Stimulated activated CD8-positive, alpha-beta memory T cell treated with anti-CD3 and anti-CD28 coated beads, Interleukin-4, amount 100 ng/mL, for 1 hour (primary cell): ENCODE measurements at places on chromosomes 11 and 22.

- DNase-seq: no peak
Measured at GRCh38 chr11:129998107-129998506, 4.5 kb downstream of the PRDM10 start.

DNA sequence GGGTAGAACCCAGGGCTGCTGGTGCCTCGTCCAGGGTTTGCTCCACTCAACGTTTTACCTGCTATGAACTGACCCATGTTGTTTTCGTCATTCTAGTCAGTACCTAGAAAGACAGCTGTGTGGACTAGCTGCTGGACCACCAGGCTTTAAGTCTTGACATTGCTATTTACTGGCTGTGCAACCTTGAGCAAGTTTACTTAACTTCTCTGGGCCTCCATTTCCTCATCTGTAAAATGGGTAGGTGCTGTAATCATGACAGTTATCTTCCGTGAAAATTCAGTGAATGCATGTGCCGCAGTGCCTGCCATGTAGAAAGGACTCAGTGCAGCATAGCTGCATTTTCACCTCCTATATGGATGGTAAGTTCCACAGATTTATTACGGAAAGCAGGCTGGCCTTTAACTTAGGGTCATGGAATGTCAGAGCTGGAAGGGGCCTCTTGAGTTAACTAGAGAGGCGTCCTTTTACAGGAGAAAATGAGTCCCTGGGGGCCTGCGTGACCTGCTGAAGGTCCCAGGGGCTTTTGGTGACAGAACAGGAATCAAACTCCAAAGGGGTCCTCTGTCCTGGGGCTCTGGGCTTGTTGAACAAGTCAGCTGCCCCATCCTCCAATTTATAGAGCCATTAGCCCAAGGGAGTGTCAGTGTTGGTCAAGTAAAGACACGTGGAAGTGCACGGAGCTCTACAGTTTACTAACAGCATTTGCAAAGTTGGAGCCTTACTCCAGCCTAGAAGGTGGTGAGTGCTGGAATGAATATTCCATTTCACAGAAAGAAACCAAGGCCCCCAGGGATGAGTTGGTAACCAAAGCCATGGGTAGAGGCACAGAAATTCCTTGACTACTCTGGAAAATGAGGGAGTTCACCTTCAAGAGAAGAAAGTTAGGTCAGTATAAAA lies 12.0 kb upstream of the MALAT1 start:
- no peak for DNase-seq

- DNase-seq: no peak
Measured at GRCh38 chr11:134406264-134407185, 5.5 kb downstream of the B3GAT1 start.

GRCh38 chr11:120054753-120055045 lies 83.2 kb downstream of the TRIM29 start:
- no peak for DNase-seq

- no peak for DNase-seq
Measured at GRCh38 chr11:67351275-67352005, 1.9 kb downstream of the POLD4 start.

DNA sequence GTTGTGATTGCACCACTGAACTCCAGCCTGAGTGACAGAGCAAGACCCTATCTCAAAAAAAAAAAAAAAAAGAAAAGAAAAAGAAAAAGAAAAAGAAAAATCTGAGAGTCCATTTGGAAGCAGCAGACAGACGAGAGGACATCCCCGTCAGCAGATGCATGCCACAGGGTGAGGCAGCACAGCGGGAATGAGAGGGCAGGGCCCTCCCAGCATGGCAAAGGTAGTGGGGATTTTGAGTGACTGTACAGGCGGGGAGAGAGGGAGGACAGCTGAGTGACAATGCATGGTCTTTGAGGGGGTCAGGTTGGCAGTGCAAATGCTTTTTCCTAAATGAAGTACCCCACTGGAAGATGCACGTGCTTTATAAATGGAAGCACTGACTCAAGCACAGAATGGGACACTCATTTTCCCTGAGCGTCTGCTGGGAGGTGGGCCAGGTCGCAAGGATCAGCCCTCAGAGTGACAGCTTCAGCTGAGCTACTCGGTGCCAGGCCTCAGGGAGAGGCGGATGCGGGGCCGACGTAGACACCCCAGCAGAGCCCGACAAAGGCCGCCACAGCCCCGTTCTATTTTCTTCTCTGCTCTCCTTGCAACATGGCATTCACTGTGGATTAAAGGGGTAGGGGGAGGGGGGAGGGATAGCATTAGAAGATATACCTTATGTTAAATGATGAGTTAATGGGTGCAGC lies 113.5 kb downstream of the SHANK2 start:
- DNase-seq: no peak

DNA sequence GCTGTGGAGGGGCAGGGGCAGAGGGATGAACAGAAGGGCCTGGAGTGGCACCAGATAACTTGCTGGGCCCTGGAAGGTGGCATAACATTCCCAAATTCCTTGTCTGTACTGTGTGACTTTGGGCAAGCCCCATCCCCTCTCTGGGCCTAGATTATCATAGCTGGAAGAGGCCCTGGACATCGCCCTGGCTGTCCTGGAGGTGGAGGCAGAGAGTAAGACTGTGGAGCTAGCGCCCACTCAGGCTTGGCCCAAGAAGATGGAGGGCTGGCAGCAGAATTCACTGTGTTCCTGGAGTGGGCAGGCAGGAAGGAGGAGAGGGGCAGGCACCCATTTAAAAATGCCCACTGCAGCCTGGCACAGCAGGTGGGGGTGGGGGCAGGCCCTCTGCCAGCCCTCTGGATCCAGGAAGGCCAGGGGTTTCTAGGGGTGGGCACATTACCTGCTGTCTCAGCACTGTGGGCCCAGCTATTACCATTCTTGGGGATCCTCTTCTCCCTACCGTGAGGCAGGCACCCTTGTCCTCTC lies 22.6 kb downstream of the ARHGEF17 start:
- DNase-seq: no peak

GRCh38 chr11:10436224-10436623 lies 18.8 kb upstream of the AMPD3 start:
- no peak for DNase-seq

DNA sequence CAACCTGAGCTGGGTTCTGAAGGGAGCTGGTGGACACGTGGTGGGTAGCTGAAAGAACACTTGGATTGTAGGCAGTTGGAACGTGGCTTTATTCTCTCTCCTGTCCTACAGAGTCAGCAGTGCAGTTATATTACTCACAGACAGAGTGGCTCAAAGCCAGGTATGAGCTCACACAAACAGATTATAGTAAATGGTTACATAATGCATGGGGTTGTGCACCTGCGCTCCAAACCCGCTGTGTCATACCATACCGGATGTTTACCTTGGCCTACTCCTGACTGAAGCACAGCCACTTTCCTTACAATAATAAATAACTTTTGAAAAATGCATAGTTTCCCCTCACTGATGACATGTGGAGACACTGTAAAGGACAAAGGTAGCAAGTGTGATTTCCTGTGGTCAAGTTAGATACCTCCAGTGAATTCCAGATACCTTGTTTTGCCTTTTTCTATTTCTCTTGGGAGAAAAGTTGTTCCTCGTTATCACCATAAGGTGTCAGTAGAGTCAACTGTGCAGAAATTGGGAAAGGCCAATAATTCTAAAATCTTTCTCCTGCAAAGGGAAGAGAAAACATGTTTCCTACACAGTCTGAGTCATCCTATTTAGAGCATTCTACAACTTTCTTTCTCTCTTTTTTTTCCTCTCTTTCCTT lies 13.5 kb downstream of the MS4A6A start:
- DNase-seq: no peak

- DNase-seq: no peak
Measured at GRCh38 chr22:27919942-27920755, 1.1 kb upstream of the PITPNB start.

DNA sequence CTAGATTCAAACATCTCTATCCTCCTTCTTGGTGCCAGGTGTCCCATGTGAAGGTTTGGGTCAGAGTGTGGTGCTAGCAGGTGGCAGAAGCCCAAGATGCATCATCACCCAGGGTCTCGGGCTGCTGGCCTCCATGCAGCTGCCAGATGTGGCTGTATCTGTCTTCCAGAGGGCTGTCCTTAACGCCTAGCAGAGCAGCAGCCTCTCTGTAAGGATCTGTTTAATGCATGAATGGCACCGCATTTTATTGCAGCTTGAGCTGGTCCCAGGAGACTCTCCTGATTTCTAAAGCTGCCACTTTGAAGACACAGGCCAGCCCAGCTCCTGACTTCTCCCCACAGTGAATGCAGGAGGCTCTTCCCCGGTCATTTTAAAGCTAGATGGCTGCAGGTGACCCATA lies 26.3 kb downstream of the SLC1A2 start:
- no peak for DNase-seq

- no peak for DNase-seq
Measured at GRCh38 chr11:1326435-1327063, 17.1 kb upstream of the TOLLIP start.

DNA sequence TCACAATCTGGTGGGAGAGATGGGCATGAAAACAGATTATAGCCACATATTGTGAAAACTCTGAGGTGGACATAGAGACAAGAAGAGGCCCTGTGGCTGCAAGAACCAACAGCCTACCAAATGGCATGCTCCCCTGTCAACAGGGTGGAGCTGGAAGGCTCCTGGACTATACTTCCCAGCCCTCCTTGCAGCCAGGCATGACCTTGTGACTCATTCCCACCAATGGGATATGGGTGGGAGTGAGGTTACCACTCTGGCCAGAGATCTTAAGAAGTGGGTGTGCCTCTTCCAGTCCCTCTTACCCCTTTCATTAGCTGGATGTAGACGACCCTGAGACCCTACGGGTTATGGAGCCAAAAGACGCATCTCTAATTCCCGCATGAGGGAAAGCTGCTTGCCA lies 126.4 kb upstream of the ZBED5 start:
- no peak for DNase-seq

DNA sequence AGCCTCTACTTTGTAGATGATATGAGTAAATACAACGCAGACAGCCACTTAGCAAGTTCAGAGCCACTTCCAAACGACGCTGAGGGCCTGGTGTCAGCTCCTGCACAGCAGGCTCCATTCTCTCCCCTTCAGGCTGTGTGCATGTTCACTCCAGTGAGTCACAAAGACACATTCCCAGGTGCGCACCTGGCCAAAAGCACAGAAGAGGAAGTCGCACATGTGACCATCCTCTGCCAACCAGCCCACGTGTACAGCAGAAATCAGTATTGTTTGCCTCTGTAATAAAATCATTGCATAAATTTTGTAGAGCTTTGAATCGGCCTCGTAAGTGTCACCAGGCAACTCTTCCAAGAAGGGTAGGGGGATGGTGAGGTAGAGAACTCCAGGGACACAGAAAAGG lies 19.5 kb upstream of the TPH1 start:
- no peak for DNase-seq

DNA sequence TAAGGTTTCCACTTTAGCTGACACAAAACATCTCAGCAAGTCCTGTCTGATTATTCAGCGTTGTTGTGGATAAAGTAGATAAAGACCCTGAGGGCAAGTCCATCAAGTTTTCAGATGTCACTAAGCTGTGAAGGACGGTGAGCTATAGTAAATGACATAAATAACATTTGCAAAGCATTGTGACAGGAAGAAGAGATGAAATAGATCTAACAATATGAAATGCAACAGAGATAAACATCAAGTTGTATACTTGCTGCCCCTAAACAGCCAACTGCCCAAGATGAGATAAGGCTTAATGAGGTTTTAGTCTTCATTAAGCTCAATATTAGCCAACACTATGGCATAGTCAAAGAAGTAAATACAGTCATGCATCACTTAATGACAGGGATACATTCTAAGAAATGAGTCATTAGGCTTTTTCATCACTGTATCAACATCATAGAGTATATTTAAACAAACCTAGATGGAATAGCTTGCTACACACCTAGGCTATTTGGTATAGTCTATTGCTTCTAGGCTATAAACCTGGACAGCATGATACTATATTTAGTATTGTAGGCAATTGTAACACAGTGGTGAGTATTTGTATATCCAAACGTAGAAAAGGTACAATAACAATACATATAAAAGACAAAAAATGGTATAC lies 625.1 kb upstream of the ANO5 start:
- no peak for DNase-seq

- no peak for DNase-seq
Measured at GRCh38 chr11:69249311-69250185, 44.4 kb upstream of the MYEOV start.

GRCh38 chr11:88103337-88104206 lies 71.7 kb downstream of the RAB38 start:
- no peak for DNase-seq

DNA sequence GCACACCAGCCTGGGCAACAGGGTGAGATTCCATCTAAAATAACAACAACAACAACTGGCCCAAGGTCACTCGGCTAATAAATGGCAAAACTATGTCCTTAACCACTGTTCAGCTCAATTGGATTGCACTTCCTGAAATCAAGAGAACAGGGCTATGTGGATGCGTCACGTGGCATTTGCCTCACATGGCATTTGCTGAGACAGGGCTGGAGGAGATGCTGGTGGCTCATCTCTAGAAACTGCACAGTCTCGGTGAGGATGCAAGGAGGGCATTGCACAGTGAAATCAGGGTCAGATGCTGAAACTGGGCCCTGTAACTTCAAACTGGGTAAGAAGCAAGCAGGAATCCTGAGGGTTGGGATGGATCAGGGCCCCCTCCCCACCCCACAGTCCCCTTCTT lies 171.9 kb downstream of the BUD13 start:
- DNase-seq: no peak

DNA sequence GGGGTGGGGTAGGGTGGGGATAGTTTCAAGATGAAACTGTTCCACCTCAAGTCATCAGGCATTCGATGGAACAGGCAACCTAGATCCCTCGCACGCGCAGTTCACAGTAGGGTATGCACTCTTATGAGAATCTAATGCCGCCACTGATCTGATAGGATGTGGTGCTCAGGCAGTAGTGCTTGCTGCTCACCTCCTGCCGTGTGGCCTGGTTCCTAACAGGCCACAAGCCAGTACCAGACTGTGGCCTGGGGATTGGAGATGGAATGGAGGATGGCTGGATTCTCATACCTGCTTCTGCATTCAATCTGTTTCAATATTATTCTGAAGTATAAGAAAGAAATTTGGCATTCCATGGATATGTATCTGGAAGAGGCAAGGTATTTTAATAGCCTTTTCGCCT lies 73.1 kb downstream of the RBFOX2 start:
- DNase-seq: no peak

DNA sequence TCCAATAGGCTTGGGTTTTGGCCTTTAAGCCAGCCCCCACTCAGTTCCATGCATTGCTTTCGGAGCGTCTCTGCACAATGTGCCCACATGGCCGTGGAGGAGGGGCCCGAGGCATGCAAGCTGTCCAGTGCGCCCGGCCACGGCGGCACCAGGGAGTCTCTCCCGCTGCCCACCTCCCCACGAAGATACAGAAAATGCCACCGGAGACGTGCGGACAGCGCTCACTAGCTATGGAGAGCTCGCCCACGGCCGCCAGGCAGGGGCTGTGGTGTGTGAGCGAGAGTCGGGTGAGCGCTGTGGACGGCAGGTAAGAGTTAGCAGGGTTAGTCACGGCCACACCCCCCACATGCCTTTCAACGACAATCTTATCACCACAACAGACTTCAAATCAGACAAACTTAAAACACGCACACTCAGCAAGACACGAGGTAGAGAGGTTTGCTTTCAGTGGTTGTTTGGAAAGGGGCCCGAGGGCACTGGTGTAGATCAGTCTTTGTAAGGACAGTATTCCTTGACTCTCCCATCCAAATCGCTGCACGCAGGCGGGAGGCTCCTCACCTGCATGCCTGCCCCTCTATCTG lies 18.7 kb upstream of the BID start:
- DNase-seq: no peak

- DNase-seq: no peak
Measured at GRCh38 chr11:130068986-130069658, 572 bp upstream of the APLP2 start.

GRCh38 chr11:46356924-46357482 lies 9.7 kb downstream of the DGKZ start:
- DNase-seq: no peak
